ENCODE measurements at places on chromosomes 1 and 21.
A peak's percentile ranks its signal among the peaks of the same experiment; 100 is the strongest.

DNA sequence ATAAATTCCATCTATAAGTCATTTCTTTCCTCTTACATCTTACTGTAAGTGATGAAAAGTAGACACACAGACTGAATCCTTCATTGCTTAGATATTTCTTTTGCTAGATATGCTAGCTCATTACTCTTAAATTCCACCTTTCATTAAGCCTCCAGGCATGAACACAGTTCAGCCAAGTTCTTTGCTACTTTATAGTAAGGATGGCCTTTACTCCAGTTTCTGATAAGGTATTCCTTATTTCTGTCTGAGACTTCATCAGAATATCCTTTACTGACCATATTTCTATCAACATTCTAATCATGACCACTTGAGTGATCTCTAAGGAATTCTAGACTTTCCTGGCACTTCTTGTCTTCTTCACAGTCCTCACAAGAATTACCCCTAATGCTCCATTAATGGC lies 191.7 kb upstream of the KCTD3 start:
- no peak for DNase-seq

GRCh38 chr1:10851024-10852013 lies 54.9 kb upstream of the CASZ1 start:
- DNase-seq, result no peak

DNA sequence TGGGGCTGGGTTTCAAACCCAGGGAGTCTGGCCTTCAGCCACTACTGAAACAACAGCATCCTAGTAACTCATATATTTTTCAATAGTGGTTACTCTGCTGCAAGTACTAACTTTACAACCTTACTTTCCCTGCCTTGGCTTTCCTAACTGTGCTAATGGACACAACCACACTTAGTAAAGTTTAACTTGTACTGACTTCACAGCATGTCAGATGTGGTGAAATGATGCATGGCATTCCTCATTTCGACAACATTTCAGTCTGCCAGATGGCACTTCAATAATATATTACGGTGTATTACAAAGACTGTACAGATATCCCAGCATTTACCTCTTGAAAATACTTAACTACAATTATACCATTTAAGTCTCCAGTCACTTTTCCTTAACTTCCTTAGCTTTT lies 27.8 kb downstream of the LRRC7 start:
- no peak for DNase-seq

DNA sequence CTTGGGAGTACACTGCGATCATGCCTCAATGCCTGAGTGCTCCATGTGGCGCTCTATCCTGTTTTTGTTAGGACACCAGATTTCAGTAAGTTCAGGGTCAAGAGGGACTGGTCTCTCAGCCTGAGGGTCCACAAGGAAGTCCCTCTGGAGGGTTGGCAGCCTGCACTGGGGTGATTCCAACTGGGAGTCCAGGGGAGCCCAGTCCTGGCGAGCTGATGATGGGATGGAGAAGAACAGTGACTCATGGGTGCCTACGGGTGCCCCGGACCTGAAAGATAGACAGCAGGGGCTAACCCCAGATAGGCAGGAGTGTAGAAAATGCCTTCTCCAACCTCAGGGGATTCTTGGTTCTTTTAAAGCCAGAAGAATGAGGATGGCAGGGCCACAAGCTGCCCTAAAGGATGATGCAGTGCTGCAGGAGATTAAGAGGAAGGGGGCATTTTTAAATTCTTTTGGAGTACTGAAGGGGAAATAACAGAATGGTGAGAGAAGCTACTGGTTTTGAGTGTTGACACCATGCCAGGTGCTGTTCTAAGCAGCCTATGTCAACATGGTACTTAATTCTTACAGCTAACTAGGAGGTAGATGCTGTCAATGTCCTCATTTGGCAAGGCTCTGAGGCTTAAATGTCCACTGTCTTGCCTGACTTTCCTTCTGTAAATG lies 68.4 kb upstream of the TLR5 start:
- no peak for DNase-seq

DNA sequence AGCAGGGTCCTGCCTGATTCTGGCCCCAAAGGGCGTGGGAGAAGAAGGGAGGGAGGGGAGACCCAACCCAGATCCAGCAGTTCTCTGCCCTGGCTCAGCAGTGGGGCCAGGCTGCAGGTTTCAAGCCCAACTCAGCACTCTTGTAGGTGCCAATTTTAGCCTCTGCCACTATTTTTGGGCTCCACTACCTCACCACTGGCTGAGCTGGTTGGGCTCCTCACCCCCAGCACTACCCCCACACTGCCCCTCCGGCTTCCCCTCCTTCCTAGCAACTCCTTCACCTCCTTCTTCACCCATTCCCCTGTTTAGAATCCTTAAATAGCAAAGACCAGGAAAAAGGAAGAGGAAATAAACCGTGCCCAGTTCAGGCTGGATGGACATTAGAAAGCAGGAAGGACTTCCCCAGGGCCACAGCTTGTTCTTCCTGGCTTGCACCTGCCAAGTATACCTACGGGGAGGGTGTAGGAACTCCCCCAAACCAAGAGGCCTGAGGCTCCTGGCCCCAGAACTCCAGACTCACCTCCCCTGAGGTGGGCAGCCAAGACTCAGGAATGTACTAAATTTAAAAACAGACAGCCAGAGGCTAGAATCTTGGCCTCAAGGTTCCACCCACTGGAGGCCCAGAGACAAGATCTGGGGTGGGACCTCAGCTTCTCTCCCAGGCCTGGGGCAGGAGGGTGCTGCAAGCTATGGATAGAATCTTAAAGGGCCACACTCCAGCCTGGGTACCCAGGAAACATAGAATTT lies 1.4 kb upstream of the ARHGEF2 start:
- DNase-seq, result no peak

- DNase-seq, result no peak
Observed at GRCh38 chr21:41227357-41228005, 59.5 kb downstream of the BACE2 start.

GRCh38 chr1:35178874-35179380 lies 14.0 kb downstream of the SFPQ start:
- DNase-seq, result no peak

- DNase-seq, result no peak
Observed at GRCh38 chr1:21283524-21283923, 6.7 kb downstream of the ECE1 start.

GRCh38 chr1:214296860-214297745 lies 16.1 kb downstream of the SMYD2 start:
- peak; percentile 74 for DNase-seq

DNA sequence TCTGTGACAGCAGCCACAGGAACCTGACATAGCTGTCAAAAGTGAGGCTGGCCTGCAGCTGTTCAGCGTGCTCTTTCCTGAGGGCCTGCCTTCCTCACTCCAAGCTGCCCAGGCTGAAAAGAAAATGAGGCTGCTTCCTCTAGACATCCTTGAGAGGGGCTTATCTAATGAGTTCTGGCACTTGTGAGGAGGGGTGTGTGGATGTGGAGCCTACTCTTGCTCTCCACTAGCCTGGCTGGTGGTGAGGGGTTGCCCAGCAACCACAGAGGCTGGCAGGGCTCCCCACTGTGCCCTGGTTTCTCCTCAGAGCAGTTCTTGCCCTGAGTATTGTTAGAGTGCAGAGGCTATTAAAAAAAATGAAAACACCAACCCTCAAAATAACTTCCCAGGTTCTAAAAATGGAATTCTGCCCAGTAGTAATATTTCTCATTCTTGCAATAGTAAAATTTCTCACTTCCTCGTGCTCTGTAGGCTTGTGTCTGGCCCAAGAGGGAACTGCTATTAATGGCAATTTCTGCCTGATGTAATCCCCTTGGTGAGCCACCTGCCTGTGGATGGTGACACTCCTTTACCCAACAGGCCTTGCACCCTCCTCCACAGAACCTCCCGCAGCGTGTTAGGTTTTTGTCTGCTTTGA lies 52.6 kb upstream of the EPS8L3 start:
- no peak for DNase-seq

DNA sequence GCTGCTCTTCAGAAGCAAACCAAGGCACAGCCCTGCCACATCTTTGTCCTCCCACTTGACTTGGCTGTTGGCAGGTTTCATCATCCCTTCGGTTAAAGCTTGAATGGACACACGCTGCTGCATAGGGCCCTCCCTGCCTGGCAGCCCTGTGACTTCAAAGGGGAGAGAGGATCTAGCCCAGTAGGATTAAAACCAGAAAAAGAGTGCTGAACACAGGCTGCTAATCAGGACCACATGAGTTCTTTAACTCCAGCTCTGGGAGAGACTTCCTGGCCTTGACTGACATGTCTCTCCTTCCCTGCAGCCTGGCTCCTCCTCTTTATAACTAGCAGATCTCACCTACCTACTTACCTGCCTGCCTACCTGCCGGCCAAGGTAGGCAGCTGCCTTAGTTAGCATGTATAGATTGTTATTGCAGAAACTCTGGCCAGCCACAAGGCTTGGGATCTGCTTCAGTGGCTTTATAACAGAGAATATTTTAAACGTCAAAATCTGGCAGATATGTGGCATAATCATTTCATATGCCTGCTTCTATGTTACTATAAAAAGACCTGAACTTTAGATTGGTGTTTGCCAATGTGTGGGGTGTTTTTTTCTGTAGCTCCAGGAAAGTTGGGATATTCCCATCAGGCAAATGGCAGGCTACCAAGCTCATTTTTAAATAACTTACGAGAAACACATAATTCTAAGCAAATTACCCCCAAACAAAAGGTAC lies 49.4 kb downstream of the ERG start:
- DNase-seq, result no peak

- DNase-seq, result peak; percentile 64
Observed at GRCh38 chr21:16117851-16118590, 388.2 kb downstream of the USP25 start.

DNA sequence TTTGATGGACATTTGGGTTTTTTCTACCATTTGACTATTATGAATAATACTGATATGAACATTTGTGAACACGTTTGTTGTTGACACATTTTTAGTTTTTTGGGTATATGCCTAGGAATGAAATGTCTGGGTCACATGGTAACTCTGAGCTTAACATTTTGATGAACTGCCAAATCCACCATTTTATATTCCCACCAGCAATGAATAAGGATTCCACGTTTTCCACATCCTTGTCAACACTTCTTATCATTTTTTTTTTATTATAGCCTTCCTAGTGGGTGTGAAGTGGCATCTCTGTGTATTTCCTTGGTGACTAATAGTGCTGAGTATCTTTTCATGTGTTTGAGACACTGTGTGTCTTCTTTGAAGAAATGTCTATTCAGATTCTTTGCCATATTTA lies 67.6 kb downstream of the RASAL2 start:
- DNase-seq, result peak; percentile 45

DNA sequence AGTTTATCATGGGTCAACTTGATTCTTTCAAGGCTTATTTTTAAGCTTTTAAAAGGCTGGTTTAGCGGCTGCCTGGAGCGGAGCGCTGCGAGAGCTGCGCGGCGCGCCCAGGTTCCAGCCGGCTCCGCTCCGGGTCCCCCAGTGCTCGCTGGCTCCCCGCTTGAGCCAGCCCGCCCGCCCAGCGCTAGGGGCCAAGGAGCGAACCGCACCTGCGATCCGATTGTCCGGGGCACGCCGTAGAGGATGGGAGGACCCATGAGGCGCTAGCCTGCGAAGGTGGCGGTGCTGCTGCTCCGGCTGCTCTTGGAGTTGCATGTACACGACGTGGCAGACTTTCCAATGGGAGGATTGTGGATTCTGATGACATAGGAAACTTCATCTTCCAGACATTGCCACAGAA lies 9.9 kb upstream of the CFHR4 start:
- DNase-seq, result no peak

DNA sequence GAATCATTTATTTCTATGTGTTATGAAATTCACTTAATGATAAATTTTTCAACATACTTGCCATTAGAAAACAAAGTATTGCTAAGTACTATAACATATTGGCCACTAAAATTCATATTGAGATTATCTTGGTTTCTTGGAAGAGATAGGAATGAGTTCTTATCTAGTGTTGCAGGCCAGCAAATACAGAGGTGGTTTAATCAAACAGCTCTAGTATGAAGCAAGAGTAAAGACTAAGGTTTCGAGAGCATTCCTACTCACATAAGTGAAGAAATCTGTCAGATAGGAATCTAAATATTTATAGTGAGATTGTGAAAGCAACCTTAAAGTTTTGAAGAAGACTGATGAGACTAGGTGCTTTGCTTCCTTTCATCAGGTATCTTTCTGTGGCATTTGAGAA lies 37.9 kb upstream of the FOXE3 start:
- no peak for DNase-seq

GRCh38 chr1:112992780-112993179 lies 36.8 kb upstream of the SLC16A1 start:
- no peak for DNase-seq

GRCh38 chr21:37071561-37072273 lies 1.2 kb downstream of the PIGP start:
- peak; percentile 61 for DNase-seq

- DNase-seq, result peak; percentile 79
Observed at GRCh38 chr1:113871597-113872113, at the start of gene PTPN22. Gene PTPN22, minus strand, starts transcription at chr1:113871712.

GRCh38 chr1:240866724-240867123 lies 254.8 kb upstream of the GREM2 start:
- DNase-seq, result no peak

DNA sequence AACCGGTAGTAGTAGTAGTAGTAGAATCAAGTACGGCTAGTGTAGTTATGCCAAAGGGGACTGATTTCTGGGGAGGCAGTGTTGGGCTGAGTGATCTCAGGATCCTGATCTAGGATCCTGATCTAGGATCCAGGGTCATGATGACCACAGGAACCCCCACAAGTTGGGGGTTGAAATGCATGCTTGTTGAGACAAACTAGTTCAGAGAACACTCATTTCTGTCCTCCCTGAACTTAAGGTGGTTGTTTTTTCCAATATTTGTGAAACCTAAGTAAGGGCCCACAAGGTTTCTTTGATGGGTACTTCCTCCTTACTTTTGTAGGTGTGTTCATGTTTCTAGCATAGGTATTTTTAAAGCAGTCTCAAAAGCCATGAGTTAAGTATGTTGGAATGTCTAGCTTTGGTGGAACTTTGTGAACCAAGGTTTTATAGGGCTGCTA lies 33.9 kb upstream of the PDC start:
- no peak for DNase-seq

DNA sequence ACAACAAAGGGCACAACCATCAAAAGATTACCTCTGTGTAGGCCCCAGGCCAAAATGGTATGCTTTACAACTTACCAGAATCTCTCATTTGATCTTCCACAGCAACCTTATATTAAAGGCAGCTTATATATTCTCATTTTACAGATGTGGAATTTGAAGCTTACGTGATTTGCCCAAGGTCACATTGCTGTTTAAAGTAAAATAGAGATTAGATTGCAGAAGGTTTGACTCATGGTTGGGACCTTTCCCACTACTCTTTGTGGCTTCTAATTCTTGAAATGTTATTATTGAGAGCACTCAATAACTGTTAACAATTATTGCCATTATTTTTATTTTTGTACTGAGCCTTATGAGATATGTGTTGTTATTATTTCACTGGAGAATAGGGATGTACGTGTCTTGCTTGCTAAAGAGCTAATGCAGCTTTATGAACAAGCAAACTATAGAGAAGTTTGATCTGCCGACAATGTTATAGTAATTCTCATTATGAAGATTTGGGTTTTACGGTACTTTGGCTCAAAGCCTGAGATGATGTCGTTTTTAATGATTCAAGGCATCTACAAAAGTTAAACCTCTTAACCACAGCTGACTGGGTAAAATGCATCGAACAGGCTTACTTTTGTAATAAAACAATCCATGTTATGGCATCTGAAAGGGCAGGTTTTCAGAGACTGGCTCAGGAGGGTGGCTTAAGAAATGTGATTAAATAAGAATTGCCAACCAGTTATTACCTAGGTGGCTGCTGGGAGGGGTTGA lies 43.3 kb upstream of the TSNAX start:
- DNase-seq, result no peak
